ENCODE measurements at places on chromosomes 6 and 20.

GRCh38 chr6:135145063-135145800, 35.9 kb upstream of the MYB start:
- no peak for DNase-seq

- no peak for DNase-seq
These were observed 198.6 kb downstream of the UST start for GRCh38 chr6:148945301-148946021.

DNA sequence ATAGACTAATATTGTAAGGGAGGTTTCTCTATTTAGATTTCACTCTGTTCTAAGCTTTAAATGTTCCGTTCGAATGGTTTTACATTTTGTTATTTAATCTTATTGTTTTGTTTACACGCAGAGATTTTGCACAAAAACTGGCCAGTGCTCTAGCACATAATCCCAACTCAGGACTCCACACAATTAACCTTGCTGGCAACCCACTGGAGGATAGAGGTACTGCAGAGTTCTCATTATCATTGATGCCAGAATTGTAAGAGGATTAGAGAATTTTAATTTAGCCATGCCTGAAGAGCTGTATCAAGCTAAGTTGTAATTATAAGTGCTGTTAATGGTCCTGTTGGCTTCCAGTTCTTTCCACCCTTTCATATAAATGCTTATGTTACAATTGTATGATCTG, 179.7 kb upstream of the SCGN start:
- no peak for DNase-seq

DNA sequence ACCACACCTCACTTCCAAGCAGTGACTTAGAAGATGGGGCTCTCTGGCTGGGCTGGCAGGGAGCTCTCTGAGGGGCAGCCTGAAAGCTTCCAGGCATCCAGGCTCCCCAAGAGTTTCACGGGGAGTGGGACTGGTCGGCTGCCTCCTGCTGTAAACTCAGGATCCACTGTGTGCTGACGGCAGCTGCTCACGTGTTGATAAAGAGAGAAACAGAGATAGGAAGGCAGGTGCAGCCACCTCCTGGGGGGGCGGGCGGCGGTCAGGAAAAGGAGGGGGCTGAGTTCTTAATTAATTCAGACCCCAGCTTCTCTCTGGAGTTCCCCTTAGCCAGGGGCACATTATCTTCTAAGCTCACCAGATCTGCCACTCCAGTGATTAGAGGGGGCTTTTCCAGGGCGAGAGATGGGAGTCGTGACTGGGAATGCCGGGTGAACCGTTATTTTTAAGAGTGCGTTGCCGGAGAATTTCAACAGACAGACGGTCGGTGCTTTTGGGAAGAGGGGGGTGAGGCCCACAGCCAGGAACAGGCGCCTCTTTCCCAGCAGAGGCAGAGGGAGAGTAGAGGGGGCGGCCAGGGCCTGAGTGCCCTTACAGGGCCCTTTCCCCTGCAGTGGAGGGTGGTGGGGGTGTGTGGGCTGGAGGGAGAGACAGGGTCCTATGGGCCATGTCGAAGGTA, 70.9 kb downstream of the CD40 start:
- no peak for DNase-seq

DNA sequence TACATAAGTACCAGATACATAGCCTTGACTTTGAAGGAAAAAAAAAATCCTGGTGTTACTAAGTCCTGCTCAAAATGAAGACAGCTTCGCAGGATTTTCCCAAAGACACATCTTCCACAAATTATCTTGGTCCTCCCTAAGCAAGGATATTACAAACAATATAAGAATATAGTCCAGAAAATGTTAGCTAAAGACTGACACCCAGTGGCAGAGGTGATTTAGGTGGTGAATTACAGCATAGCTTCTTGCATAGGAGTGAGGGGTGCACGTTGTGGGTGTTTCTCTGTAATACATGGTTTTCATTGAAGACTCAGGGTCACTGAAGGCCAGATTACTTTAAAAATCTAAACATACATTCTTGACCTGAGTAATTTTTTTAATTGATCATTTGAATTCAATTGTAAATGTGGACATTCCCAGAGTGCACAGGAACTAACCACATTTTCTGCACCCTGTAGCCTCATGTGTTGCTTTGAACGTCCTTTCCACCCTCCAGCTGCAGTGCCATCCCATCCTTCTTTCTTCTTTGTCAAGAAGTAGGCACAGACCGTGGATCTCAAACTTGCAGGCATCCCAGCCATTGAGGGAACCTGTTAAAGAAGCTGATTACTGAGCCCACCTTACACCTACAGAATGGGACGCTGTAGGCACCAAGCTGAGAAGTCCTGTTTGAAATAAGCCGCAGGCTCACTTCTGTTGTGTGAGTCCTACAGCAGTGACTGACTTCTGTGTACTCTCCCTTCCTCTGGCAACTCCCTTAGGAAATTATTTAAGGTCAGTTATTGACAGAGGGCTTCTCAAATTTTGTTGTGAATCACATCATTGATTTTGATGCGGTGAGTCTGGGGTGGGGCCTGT, 102.6 kb downstream of the PERP start:
- DNase-seq = no peak

- DNase-seq = no peak
These were observed 86.9 kb downstream of the PLCG1 start for GRCh38 chr20:41224281-41224680.

DNA sequence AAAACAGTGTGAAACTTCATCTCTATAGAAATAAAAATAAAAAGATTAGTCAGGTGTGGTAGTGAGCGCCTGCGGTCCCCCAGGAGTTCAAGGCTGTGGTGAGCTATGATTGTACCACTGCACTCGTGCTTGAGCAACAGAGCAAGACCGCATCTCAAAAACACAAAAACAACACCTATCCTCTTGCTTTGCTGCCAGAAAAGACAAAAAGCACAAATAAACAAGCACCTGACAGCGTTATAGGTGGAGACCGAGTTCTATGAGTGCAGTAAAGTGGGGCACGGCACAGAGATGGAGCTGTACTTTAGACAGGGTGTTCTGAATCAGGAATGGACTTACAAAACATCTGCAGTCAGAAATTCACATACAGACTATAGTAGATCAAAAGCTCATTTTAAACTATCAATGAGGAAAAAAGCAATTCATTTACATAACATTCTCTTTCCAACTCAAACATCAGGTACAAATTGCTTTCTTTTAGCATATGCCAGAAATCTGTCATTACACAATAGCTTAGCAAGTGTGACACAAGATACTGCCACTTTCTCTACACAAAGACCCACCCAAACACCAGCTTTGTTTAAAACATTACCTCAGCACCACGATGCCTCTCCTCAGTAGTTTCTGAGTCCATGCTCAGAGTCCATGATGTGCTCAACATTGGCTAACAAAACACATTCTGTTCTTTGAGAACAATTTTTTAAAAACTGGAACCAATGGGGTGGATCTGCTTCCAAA, 10.1 kb downstream of the EZR start:
- DNase-seq = no peak

GRCh38 chr20:18138639-18139583, 1.2 kb downstream of the KAT14 start:
- DNase-seq = no peak

- no peak for DNase-seq
These were observed 426.8 kb upstream of the SOX4 start for GRCh38 chr6:21166754-21167153.

DNA sequence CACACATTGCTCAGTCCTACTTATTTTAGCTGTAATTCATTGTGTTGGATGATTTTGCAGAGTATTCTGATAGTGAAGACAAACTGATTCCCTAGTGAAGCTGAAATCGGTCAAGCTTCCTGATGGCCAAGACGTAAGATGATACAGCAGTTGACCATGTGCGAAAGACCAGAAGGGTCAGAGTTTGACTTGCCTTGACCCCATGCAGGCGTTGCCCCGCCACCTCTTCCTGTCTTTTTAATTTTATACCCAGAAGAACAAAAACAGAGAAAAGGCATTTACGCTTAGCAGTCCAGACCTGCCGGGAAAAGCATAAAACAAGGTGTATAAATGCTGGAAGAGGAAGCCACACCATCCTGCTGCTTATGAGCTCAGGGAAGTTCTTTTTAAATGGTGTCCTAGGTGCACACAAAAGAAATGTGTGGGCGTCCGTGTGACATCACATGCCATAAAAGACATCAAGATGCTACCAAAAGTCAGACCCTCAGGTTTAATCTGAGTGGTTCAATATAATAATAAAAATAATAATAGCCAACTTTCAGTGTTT, 32.2 kb downstream of the TSHZ2 start:
- no peak for DNase-seq

DNA sequence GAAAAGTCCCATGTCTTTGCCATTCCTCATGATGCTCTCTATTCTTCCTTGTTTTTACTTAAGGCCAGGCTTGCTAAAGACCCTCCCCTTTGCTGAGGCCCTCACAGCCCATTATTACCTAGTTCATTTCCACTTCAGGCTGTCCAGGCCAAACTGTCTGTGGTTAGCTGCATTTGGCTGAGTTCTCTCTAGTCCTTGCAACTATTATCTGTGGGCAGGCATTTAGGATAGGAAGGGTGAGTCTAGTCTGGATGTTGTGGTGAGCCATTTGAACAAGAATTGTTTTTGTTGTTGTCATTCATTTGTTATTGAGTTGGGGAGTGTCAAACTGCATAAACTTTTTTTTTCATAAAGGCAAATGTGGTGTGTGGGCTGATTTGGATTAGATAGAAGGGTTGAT, 182.4 kb downstream of the CD109 start:
- no peak for DNase-seq

- no peak for DNase-seq
These were observed 120.5 kb downstream of the RFX6 start for GRCh38 chr6:116997496-116997895.

DNA sequence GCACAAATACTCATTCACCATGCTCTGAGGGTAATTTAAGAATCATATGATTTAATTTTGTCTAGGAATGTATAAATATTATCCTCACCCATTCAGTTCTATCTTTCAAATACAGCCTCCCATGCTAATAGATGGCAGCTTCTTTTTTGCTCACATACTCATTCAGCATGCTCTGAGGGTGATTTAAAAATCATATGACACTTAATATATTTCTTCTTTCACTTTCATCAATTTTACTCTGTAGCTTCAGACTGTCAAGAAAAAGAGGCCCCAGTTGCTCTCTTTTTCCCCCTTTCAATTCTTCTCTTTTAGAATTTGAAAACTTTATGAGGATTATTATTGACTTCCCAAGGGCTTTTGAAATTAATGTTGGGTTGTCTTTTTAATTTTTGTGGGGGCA, 161.7 kb upstream of the LAMP5 start:
- no peak for DNase-seq

- no peak for DNase-seq
These were observed 201.8 kb downstream of the DHX35 start for GRCh38 chr20:39163993-39164392.

GRCh38 chr20:46333161-46333991, 25.1 kb upstream of the CDH22 start:
- no peak for DNase-seq

DNA sequence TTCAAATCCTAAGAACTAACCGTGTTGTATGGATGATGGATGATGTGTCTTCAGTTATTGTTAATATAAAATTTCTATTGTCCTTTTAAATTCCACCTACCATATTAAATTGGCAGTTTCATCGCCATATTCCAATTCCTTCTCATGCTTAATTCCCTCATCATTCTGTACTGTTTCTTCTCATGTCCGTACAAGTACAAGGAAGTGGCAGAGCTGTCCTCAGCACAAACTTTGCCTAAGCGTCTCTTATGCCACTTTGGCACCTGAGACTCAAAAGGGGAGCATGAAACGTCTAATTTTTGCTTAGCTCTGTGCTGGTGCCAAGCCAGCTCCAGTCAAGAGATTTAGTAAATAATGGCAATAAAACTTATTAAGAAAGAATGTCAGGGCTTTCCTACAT, 158.2 kb upstream of the LAMA2 start:
- DNase-seq = no peak

- no peak for DNase-seq
These were observed 46.6 kb upstream of the TFAP2C start for GRCh38 chr20:56582542-56582941.

GRCh38 chr6:134253681-134254080, 64.2 kb downstream of the SGK1 start:
- DNase-seq = no peak

- no peak for DNase-seq
These were observed 137.5 kb upstream of the SYNDIG1 start for GRCh38 chr20:24331939-24332338.

DNA sequence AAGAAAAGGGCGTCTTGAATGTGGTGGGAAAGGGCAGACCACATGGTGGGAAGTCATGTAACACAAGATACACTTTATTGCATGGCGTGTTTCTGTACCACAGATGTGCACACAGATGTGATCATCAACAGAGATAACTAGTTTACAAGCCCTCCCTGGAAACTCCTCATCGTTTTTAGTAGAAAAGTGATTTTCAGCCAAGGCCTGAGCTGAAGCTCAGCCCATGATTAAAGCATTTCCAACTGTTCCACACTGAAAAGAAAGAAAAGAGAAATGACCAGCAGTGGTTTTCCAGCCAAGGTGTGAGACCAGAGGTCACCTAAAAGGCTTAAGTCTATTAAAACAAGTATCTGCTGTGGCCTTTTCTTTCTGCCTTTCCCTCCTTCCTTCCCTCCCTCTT, 463.9 kb upstream of the JAG1 start:
- DNase-seq = no peak

GRCh38 chr6:34025112-34025807, 120.6 kb downstream of the GRM4 start:
- no peak for DNase-seq

DNA sequence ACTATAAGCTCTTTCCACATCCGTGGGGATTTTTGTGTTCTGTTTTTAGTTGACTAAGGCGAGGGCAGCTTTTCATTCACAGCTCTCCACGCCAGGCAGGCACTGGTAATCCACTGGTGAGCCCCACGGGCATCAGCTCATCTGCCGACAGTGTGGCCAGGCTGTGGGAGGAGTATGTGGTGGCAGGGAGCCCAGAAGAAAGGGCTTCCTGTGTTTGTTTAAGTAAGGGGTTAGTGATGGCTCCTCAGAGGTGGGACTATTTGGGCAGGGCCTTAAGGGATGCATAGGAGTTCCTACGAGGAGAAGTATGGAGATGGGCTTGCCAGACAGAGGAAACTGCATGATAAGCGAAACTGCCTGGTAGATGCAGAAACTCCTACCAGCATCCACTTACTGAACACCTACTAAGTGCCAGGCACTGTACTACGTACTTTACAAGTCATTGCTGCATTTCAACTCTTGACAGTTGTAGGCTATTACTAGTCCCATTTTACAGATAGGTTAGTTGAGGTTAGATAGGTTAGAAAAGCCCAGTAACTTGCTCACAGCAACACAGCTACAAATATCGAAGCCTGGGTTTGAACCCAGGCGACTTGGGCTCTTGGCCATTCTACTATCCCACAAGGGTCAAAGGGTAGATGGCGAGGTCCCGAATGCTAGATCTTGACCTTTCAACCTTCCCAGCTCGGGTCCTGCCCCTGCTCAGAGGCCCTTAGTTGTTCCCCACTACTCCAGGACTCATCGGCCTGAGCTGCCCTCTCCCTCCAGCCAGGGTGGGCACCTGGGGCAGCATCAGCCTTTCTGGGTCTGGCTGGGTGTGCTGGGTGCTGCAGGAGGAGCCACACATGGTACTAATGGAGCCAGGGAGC, 55.1 kb downstream of the CEBPB start:
- no peak for DNase-seq

DNA sequence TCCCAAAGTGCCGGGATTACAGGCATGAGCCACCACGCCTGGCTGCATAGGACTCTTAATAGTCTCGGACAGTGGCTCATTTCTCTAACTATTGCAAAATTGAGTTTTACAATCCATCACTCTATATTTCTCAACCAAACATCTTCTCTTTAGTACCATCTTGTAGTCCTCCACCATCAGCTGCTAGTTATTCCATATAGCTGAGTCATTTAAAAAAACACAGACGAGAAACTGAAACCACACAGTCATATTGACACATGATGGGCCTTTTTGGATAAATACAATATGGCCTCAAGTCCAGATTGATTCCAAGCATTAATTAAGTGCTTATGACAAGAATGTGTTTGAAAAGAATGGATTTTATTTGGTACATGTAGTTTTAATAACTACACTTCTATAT, 599.1 kb downstream of the MEI4 start:
- DNase-seq = no peak

All from stimulated activated CD4-positive, alpha-beta T cell treated with anti-CD3 and anti-CD28 coated beads, Interleukin-1b, Interleukin-23, amount 100 ng/mL, for 1 hour (primary cell).